H9 (cell line): ENCODE measurements at places on chromosomes 5 and 9. TPM values are rescaled to one million over a fixed set of nuclear protein-coding genes. Genes with fewer than 3 reads are reported as not detected.

RAPGEF1 gene
- total RNA-seq: 53.9 and 55.6 TPM in 2 replicates

CTSV gene
- total RNA-seq: 82.2 and 85.5 TPM in 2 replicates

SH3PXD2B gene
- 48.1 and 49.0 TPM in 2 replicates for total RNA-seq

SHISAL2B gene
- total RNA-seq: 5.0 and 5.4 TPM in 2 replicates

ADRA1B gene
- total RNA-seq: not detected in 2 replicates

IL4 gene
- not detected in 2 replicates for total RNA-seq

PCDHAC2 gene
- total RNA-seq: 4.8 and 5.4 TPM in 2 replicates

MBLAC2 gene
- total RNA-seq: 4.7 and 4.9 TPM in 2 replicates

ANKRD31 gene
- total RNA-seq: 0.11 and 0.13 TPM in 2 replicates

PIP5KL1 gene
- total RNA-seq: 9.0 and 11.6 TPM in 2 replicates

TXNDC8 gene
- not detected in 2 replicates for total RNA-seq

FYB1 gene
- total RNA-seq: not detected in 2 replicates

SLC36A2 gene
- 0.07 and 0.15 TPM in 2 replicates for total RNA-seq

CAMK4 gene
- total RNA-seq: 6.3 and 7.9 TPM in 2 replicates

ENHO gene
- total RNA-seq: 11.3 and 14.5 TPM in 2 replicates

B4GALT1 gene
- total RNA-seq: 15.3 and 16.1 TPM in 2 replicates

LTC4S gene
- 3.7 and 4.5 TPM in 2 replicates for total RNA-seq

TUBB4B gene
- total RNA-seq: 378 and 386 TPM in 2 replicates

NTNG2 gene
- total RNA-seq: 0.52 and 0.66 TPM in 2 replicates

DAP gene
- total RNA-seq: 46.7 and 47.2 TPM in 2 replicates

CDH6 gene
- total RNA-seq: 10.8 and 11.7 TPM in 2 replicates

PLEKHG4B gene
- 41.9 and 44.3 TPM in 2 replicates for total RNA-seq

FGF1 gene
- 3.2 and 4.6 TPM in 2 replicates for total RNA-seq

SMIM27 gene
- 12.2 and 15.7 TPM in 2 replicates for total RNA-seq

SVEP1 gene
- 0.17 and 0.24 TPM in 2 replicates for total RNA-seq

PRR7 gene
- total RNA-seq: 9.6 and 10.2 TPM in 2 replicates

PRLR gene
- total RNA-seq: 2.5 TPM in 2 replicates

CMYA5 gene
- total RNA-seq: 1.1 and 1.8 TPM in 2 replicates

PFN3 gene
- total RNA-seq: not detected in 2 replicates

SLC25A2 gene
- total RNA-seq: not detected in 2 replicates

OR1J2 gene
- total RNA-seq: not detected in 2 replicates

GMCL2 gene
- not detected in 2 replicates for total RNA-seq
